ENCODE measurements at places on chromosomes 11 and 22. TPM values are rescaled to one million over a fixed set of nuclear protein-coding genes. Genes with fewer than 3 reads are reported as not detected.

The OR51A4 gene
- total RNA-seq, result not detected

The PRAME gene
- not detected for total RNA-seq

The OR52N4 gene
- not detected for total RNA-seq

DNA sequence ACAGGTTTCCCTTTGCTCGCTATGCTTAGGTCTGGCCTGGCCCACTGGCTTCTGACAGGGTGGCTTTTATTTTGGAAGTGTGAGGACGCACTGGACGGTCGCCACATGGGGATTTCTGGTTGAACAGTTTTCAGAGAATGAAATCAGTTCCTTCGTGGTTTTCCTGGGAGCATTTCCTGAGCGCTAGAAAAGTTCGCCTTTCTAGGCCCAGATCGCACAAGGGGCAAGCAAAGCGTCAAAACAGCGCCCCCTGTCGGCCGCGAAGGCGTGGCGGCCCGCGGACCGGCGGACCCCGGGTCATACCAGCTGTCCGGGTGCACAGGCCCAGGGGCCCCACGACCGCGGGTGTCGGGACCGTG is 12.7 kb upstream of the CYP2R1 start:
- peak; percentile 15 for DNase-seq

- DNase-seq, result no peak
Observed at GRCh38 chr22:46219636-46220035, 30.5 kb downstream of the CDPF1 start.

GRCh38 chr11:57646799-57647303 is 2.9 kb downstream of the YPEL4 start:
- DNase-seq, result no peak

DNA sequence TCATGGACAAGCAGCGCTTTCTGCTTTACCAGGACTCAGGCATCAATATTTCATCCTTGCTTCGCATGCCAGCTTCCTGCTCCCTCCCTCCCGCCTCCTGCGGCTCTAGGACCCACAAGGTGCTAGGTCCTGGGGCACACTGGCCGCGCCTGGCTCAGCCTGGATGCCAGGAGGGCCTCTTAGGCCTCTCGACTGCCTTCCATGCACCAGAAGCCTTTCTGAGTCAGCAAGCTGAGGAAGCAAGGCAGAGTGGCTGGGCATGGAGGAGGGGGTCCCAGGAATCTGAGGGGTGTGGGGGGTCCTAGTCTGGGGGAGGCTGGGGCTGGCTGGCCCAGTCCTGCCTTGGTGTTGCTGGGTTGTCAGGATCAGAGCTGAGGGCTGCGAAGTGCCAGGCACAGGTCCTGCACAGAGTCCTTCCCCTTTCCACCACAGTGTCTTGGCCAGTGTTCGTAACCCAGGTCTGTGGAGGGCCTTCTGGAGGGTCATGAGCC is 61.0 kb upstream of the THY1 start:
- DNase-seq, result no peak

DNA sequence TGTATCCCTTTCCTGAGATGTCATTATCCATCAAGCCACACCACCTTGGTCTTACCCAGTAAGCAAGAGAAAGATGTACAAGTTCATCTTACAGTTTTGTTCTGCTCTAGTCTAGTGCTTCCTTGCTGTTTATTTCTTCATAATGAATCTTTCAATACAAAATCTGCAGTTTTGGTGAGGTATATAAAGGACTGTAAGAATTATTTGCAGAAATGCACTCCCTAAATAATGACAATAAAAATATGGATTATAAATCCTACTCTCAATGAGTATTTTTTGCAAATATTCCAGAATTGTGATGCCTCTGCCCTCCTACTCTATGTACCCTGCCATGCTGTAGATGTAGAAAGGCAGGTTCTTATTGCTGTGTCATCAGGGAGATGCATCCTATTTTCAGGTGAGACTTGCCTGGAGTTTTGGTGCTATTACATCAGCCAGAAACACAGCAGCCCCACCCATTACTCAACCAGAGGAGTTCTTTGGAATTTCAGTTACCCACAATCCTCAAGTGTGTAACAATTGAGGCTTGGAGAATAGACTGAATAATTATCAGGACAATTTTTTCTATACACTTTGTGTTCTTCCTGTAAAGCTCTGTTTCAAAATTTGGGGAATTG is at the start of gene OR10S1:
Gene OR10S1 (minus strand): TSS at position 51 of the 617 bp plus-strand sequence. CDS start 117 bp downstream, outside the sequence.
- no peak for DNase-seq

DNA sequence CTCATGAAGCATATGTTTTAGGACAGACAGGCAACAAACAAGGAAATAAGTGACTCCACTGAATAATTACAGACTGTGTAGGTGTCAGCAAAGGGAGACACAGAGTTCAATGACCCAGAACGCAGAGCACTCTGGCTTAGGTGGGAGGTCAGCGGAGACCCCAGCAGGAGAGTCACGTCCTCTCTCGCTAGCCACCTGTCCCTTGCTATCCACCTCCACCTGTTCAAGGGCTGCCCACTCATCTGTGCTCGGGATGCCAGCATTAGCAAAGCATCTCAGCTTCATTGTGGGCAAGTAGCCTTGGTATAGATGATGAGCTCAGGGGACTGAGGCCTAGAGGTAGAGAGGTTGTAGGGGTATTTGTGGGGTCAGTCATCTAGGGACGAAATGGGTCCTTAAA is 21.8 kb upstream of the ATXN10 start:
- DNase-seq, result no peak

- DNase-seq, result no peak
Observed at GRCh38 chr11:214083-214482, 6.6 kb downstream of the RIC8A start.

Measured in occipital lobe (tissue), 3 donors.